ENCODE measurements at places on chromosomes 16 and 17.

DNA sequence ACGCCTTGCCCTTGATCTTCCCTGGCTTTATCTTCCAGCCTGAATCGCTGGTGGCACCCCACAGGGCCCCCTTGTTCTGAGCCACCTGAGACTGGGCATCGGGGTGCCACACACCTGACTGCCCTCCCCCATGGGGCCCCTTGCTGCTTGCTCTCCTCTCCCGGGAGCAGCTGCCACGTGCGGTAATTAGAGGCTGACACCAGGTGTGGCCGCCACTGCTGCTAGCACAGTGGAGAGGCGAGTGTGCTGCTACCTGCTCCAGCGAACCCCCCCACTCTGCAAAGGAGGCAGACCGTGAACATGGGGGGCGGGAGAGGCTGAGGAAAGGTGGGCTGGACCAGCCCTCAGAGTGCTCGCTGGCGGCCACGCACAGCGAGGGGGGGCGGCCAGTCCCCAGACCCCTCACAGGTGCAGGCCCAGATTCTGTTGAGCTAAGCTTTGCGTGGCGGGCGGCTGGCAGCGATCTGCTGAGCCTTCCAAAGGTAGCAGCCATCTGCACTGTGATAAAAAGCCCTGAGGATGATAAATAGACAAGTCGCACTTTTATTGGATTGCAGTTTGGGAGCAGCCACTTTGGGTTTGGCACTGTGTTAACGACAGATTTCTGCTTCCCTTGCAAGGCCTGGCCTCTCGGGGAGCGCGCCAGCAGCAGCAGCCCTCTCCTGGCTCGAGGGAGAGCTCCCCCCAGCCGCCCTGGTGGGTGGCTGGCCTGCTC is 167.9 kb upstream of the GSE1 start:
- no peak for DNase-seq

DNA sequence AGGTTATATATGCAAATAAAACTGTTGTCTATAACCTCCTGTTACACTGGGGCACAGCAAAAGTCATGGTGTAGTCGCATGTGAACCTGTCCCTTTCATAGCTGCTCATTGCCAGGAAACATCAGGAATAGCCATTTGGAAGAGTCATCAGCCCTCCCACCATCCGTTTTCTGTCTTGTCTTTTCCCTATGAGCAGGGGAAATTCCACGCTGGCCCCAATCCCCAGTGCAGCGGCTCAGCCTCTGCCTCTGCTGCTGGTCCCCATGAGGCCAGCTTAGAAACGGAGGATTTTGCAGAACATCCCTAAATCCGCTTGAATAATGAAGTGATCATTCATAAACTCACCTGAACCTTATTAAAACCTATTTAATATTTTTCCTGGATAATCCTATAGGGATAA is 10.5 kb downstream of the MAPT start:
- DNase-seq, result no peak

- DNase-seq, result no peak
These were observed 356.7 kb downstream of the SOX9 start for GRCh38 chr17:72477491-72477890.

DNA sequence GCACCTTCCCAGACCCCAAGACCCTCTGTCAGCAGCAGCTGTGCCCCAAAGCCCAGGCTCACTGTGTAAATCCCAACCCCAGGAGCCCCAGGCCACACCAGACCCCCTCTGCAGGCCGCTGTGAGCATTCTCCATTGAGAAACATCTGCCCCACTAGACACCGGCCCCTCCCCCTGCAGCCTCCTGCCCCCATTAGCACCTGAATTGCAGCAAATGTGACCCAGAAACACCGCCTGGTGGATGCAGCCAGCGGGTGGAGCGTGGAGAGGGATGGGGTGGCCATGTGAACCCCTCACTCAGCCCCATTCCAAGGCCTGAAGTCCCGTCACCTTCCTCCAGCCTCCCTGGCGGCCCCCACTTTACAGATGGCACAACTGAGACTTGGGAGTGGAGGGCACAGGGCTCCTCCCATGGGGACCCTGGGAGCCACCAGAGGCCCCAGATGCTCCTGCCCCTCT is 2.2 kb downstream of the UBALD1 start:
- DNase-seq, result no peak

- DNase-seq, result no peak
These were observed 1187.6 kb upstream of the CDH8 start for GRCh38 chr16:63223851-63224250.

DNA sequence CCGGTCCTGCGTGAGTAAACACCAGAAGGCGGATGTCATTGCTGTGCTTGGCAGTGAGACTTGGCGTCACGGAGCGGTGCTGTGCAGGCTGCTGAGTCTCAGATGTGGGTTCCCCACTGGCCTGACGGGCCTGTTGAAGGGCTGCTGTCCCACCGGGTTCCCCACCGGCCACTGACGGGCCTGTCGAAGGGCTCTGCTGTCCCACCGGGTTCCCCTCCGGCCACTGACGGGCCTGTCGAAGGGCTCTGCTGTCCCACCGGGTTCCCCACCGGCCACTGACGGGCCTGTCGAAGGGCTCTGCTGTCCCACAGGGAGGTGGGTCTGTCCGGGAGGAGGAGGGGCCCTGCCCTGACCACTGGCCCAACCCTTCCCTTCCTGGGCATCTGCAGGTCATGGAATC is 2.8 kb downstream of the HGS start:
- no peak for DNase-seq

Data from activated T-helper 9 cell treated with anti-CD3 and anti-CD28 coated beads, Interleukin-2, amount 50 U/mL, for 16 hours (primary cell).